ENCODE measurements at places on chromosomes 6 and 20.

- no peak for DNase-seq
These were observed 1.5 kb upstream of the MDFI start for GRCh38 chr6:41636833-41637193.

DNA sequence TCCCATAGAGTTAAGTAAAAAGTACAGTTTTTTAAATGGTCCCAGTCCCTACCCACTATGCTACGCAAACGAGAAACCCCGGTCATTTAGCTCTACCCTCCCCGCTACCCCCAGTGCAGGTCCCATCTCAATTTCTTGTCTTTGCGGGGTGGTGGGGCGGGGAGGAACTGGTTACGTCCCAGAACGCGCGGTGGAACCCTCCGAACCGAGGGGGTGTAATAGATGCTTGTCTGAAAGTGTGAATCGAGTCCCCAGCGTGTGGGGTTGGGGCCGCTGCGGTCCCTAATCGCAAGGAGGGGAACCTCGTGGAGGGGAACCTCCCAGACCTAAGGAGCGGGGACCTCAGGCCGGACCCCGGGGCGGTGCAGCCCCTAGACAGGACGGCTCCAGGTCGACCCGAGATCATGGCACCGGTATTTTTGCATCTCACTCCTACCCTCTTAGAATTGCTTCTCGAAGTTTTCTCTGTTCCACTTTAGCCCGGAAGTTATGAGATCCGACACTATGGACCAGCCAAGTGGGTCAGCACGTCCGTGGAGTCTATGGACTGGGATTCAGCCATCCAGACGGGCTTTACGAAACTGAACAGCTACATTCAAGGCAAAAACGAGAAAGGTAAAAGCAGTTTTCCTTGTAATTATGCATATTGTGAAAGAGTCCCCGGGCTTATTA lies 779 bp downstream of the HEBP2 start:
- DNase-seq = no peak

DNA sequence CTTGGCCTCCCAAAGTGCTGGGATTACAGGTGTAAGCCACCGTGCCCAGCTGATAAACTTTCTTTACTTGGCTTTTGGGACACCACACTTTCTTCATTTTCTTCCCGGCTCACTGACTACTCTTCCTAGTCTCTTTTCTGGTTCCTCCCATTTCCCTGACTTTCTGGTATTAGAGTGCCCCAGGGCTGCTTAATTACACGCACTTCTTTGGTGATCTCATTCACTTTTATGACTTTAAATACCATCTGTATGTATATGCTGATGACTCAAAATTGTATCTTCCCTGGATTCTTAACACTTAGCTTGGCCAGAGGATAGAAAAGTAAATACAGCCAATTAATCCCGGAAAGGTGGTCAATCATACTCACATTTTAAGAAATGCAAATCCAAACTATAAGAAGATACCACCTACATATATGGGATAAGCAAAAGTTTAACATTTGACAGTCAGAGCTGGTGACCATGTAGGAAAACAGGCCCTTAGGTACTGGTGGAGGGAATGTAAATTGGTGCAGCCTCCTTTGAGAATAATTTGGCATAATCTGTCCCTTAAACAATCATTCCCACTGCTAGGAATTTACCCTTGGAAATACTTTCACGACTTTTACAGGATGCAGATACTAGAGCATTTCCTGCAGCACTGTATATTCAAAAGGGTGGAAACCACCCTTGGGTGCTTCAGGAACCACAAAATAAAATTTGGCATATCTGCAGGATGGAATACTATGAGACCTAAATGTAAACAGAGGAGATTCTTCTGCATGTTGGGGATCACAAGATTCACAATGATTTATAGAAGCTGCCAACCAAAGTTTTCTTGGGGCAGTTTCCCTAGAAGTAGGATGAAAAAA lies 9.4 kb upstream of the NANP start:
- no peak for DNase-seq

DNA sequence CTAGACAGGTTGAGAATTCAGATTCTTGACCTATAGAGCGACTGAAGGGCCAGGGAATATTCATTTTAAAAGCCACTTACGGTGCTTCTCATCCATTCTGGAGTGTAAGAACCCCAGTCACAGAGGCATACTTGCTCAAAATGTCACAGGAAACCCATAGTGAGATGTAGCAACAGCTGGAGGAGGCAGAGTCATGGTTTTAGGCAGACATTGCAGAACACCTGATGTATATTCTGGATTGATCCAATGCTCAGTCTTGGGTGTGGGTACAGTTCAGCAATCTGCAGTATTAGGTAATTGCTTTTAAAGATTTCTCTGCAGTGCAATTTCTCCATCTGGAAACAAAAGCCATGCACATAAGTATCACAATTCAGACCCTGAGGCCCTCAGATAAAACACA lies 137.4 kb upstream of the SLC22A23 start:
- no peak for DNase-seq

- peak; percentile 41 for DNase-seq
These were observed 134.4 kb downstream of the ARHGAP18 start for GRCh38 chr6:129575378-129576118.

- no peak for DNase-seq
These were observed 53.0 kb downstream of the SRC start for GRCh38 chr20:37398750-37399621.

DNA sequence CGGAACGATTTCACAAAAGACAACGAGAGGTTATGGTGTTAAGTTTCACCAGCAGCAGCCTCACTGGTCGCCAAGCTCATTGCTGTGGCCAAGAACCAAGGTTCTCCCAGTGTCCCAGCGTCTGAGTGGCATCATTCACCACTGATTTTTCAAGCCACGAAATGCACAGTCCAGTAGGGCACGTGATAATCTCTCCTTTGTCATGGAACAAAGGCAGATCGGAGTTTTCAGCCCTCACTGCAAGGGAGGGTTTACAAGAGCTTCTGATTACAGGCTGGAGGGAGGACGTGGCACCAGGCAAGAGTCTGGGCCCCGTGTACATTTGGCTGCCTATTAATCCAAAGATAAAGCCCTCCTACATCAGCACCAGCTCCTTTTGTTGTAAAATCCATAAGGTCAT lies 2.0 kb downstream of the CD24 start:
- DNase-seq = no peak

DNA sequence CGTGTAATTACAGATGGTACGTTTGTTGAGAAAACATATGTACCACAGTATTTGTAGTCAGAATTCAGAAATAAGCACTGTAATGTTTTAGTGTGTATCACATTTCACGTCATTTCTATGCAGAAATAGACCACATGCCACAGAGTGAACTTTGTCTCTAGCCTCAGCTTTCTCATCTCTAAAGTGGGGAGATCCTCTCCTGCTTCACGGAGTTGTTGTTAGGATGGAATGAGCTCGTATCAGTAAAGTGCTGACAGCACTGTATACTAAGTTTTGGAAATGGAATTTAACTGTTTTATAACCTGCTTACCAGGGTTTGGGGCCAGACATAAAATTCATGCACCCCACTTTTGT lies 34.2 kb upstream of the PXDC1 start:
- no peak for DNase-seq

- DNase-seq = peak; percentile 54
These were observed 74.0 kb upstream of the MYL9 start for GRCh38 chr20:36467076-36467999.

DNA sequence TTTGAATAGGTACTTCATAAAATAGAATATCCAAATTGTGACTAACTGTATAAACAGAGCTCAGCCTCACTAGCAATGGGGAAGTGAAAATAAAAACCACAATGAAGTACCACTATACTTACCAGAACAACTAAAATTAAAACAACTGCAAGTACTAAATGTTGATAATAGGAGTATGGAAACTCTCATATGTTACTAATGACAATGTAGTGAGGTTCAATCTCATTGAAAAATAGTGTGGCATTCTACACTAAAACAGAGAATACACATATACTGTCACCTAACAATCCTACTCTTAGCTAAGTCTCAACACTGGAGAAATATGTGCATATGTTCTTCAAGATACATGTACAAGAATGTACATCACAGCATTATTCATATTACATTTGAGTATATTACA lies 132.0 kb upstream of the CARMIL1 start:
- no peak for DNase-seq

DNA sequence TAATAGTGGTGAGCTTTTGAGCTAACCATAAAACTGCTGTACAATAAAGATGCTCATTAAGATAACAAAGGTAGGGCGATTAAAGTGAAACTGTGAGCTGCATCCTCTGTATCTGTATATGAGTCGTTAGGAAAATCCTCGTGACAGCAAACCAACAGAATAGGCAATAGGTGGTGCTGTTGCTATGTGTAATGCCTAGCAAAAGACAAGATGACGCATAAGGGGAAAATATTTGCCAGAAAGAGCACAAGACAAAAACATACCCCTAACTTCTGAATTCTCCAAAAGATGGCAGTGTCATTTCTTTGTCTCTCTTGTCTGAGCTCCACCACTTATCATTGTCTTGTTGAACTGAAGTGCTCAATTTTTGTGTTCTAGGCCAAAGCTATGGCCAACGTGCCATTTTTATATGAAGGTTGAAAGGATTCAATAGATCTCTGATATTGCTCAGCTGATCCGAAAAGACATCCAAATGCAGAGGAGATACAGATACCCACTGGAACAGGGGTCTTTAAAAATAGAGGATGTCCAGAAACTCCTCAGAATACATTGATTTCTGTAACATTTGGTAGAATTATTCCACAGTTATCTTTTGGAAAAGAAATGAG lies 56.3 kb upstream of the ANKEF1 start:
- peak; percentile 69 for DNase-seq

- DNase-seq = no peak
These were observed 40.1 kb upstream of the TFAP2C start for GRCh38 chr20:56588996-56589395.

- DNase-seq = no peak
These were observed 12.9 kb downstream of the SLC4A11 start for GRCh38 chr20:3226093-3226492.

GRCh38 chr6:87817183-87817582 lies 115.2 kb upstream of the AKIRIN2 start:
- no peak for DNase-seq

GRCh38 chr20:62900692-62901584 lies 25.4 kb downstream of the DIDO1 start:
- DNase-seq = no peak

GRCh38 chr6:154484942-154485341 lies 25.5 kb downstream of the CNKSR3 start:
- no peak for DNase-seq
